ENCODE measurements at places on chromosomes 3 and 15.

- DNase-seq: peak; percentile 52
Measured at GRCh38 chr3:186107215-186108105, 1.4 kb downstream of the ETV5 start.

- DNase-seq: no peak
Measured at GRCh38 chr15:98953968-98954367, 53.6 kb downstream of the PGPEP1L start.

DNA sequence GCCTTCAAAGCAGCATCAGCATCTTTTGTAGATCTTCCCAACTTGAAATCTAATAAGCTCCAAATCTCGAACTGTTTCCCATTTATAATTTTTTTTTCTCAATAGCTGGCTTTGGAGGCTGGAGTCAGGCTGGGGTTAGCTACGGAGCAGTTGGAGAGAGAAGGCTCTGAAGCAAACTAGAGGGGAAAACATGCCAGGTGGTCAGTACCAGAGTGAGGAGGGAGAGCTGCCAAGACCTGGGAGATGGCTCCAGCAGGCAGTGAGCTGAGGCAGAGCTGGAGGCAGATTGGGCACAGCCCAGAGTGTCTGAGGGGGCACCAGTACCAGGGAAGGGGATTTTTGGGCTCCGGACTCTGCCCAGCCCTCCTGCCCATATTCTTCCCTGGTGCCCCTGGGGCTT, 311.2 kb downstream of the RPLP1 start:
- no peak for DNase-seq

DNA sequence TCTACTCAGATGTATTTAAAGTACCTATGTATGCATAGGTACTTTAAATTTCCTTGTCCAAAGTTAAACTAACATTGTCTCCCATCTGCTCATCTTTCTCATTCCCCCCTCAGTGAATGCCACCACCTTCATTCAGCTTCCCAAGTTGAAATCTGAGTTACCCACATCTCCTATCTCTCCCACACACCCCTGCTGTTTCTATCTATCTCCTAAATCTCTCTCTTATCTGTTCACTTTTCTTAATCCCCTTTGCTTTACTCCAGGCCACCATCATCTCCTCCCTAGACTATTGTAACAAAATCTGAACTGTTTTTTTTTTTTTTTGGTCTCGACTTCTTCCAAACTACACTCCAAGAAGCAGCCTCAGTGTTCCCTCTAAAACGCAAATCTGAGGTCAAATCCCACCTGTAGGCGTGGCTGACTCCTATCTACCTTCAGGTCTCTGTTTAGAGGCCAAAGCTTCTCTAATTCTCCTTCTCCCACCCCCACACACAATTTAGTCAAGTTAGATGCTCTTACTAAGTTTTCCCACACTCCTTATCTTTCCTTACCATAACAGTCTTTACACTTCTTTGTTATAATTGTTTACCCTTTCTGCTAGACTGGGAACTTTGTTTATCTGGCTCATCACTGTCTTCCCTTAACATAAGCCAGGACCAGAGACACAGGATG, 3.5 kb upstream of the NEO1 start:
- no peak for DNase-seq

- no peak for DNase-seq
Measured at GRCh38 chr3:173467501-173467900, 70.0 kb downstream of the NLGN1 start.

DNA sequence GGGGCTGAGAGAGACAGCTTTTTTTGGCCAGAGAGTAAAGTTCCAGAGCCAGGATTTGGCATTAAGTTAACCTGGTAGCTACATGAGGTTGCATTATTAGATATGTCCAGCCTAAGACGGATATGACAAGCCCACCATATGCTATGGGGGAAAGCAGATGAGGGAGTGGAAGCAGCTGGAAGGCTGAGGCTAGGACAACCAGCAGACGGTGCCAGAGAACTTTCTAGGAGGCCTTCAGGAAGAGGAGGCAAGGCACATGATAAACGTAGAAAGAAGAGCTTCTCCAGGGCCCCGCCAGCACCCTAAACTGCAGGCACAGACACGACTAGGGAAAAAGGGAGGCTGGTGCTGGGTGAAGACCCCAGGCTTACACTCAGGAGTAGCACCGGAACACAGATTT, 87.0 kb downstream of the CTNNB1 start:
- no peak for DNase-seq

GRCh38 chr3:37054370-37054769, 61.1 kb downstream of the MLH1 start:
- no peak for DNase-seq

DNA sequence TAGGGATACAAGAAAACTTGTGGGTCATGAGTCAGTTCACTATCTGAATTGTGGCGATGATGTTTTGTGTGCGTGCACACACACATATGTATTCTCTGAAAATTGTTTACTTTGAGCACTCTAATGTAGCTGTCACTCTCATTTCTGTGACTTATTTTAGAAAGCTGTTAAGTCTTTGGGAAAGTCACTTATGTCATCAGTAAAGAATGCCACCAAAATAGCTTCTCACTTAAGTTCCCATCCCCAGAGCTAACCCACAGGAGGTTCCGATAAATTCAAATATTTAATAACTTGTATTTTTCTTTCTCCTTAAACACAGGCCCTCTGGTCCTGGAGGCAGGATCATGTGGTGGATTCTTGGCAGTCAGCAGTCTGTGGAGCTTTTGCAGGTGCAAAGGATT, 138.3 kb downstream of the LRIG1 start:
- DNase-seq: no peak

DNA sequence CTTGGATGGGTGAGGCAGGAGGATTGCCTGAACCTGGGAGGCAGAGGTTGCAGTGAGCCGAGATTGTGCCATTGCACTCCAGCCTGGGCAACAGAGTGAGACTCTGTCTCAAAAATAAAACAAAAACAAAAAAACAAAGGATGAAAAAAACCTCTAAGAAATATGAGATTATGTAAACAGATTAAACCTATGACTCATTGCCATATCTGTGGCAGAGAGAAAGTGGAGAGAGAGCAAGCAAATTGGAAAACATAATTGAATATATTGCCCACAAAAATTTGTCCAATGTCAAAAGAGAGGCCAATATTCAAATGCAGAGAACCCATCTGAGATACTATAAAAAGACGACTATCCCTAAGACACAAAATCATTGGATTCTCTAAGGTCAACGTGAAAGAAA, 1106.0 kb downstream of the OTOL1 start:
- DNase-seq: no peak

GRCh38 chr15:78989701-78990240, 44.9 kb upstream of the CTSH start:
- DNase-seq: no peak

GRCh38 chr3:134928819-134929218, 133.8 kb downstream of the EPHB1 start:
- DNase-seq: no peak

DNA sequence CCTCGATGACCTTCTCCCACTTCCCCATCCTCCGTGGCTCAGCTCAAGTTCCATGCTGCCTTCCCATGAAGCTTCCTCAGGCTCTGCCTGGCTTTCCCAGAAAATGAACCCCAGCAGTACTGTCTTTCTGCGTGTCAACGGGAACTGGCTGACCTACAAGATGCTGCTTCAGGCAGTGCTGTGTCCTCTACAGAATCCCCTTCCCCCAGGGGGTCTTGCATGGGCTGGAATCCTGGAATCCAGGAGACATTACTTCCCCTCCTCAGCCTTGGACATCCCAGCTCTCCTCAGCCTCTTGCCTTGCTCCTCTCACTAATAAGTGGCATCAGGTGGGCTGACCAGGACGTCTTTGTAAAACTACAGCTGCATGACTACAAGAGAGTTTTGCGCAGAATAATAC, 5.4 kb downstream of the CCDC12 start:
- no peak for DNase-seq

DNA sequence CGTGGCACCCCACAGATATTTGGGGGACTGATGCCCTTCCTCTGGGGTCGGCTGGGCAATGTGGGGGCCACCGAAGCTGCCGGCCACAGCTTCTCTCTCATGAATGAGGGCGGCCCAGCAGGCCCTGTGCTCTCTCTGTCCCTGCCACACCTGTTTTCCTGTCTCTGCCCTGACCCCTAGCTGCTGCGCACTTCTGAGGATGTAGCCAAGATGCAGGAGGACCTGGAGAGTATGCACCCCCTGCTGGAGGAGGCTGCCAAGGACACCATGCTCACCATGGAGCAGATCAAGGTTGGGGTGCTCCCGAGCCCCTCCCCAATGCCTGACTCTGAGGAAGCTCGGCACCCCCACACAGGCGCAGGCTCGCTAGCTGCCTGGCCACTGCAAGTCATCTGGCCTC, 59.7 kb downstream of the SEMA3G start:
- DNase-seq: no peak

DNA sequence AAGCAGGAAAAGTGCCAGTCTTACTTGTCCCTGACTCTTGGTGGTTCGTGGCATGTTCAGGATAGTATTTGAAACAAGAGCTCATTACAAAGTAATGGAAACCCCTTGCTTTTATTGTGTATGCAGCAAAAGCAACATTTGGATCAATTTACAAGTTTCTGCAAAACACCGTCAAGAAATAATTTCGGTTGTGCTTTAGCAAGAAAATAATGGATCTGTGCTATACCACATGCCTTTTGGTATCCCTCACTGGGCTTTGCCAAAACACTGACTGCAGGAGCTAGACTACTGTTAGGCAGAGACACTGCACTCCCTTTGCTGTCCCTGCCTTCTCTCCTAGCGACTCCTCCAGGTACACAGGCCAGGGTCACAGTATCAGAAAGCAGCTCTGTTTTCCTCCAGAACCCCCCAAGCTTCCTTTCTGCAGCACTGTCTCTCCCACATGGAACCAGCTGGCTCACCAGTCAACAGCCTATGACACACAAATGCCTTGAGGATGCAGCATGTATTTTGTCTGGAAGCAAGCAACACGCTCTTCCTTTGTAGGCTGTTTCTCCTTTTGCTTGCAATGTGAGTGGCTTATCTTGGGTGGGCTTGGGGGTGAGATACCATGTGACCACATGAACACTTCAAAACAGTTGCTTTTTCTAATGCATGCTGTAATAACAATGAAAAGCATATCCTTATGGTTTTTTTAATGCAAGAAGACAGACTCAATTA, 111.4 kb downstream of the PGPEP1L start:
- DNase-seq: no peak

GRCh38 chr3:141493184-141493583, 6.4 kb downstream of the RASA2 start:
- no peak for DNase-seq

GRCh38 chr3:102095383-102095782, 246.1 kb downstream of the NFKBIZ start:
- no peak for DNase-seq

DNA sequence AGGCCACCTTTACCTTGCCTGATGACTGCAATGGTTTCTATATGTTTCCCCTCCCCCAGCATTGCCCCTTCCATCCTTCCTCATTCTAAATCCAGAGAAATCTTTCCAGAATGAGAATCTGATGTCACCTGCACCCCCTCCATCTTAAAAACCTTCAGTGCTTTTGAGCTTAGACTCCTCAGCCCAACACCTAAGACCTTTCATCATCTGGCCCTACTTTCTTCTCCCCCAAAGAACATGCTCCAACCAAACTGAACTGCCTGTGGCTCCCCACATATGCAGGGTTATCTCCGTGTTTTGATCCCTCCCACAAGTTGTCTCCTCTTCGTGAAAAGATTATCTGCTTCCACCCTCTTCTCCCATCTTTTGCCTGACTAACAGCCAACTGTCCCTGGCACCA, 27.3 kb downstream of the RFTN1 start:
- no peak for DNase-seq

DNA sequence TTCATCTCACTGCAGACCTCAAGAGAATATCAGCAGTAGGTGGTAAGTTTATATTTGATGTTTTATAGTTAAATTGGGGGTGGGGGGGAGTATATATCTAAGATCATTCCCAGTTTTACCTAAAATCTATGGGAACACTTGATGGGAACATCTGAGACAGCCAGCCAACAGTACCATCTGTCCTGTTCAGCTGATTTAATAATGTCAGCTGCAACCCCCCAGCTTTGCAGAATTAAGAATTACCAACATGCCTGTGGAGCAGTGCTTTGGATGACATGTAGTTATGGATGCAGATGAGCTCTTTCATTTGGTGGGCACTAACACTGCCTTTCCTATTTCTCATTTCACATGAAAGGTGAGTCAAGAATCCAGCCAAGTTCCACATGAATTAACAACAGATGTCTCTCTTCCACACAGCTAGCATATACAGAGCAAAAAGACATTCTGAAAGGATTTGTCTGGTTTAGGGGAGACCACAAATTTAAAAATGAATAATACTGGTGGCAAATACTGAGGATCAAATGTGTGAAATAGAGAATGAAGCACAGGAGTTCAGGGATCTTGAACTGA, 76.2 kb downstream of the SETD5 start:
- no peak for DNase-seq

DNA sequence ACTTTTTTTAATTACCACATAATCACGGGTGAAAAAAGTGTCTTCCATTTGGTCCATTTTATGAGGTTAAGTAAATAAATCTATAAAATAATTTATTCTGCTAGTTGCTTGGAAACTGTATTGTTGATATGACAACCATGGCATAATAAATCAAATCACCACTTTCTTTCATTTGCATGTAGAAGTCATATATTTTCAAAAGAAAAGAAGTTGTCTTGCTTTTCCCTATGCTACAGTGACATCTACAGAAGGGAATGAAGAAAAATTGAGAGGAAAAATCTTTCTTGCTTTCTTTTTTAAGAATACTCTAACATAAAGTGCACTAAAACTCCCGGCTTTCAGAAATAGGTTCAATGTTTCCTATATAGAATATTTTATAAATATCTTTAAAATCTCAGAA, 228.5 kb downstream of the ZBBX start:
- no peak for DNase-seq
